ENCODE measurements at places on chromosomes 4 and X.

- DNase-seq = no peak
These were observed 87.7 kb downstream of the FHDC1 start for GRCh38 chr4:153023692-153024394.

GRCh38 chr4:19438233-19438632, 813.5 kb upstream of the SLIT2 start:
- no peak for DNase-seq

DNA sequence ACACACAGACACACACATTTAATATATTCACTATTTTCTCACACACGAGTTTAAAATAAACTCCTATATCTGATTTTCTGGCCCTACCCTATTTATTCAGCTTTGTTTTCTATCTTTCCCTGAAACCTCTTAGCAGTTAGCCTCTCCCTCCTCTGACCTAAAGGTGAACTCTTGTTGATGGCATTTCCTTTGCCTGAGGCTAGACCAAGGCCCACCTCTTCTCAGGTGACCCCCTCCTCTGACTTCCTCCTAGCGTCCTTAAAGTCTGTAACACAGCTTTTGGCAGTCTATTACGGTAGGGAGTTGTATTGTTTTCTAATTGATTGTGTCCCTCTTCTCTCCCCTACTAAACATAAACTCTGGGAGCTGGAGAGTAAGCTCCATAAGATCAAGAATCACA, 1.7 kb upstream of the SRPX2 start:
- DNase-seq = no peak

GRCh38 chr4:166673911-166674310, 560.4 kb downstream of the SPOCK3 start:
- no peak for DNase-seq

- DNase-seq = no peak
These were observed 143.5 kb downstream of the CHM start for GRCh38 chrX:85903692-85904471.

GRCh38 chr4:52883707-52884669, 21.9 kb downstream of the RASL11B start:
- no peak for DNase-seq

- no peak for DNase-seq
These were observed 31.5 kb downstream of the KLHL8 start for GRCh38 chr4:87188932-87189331.

DNA sequence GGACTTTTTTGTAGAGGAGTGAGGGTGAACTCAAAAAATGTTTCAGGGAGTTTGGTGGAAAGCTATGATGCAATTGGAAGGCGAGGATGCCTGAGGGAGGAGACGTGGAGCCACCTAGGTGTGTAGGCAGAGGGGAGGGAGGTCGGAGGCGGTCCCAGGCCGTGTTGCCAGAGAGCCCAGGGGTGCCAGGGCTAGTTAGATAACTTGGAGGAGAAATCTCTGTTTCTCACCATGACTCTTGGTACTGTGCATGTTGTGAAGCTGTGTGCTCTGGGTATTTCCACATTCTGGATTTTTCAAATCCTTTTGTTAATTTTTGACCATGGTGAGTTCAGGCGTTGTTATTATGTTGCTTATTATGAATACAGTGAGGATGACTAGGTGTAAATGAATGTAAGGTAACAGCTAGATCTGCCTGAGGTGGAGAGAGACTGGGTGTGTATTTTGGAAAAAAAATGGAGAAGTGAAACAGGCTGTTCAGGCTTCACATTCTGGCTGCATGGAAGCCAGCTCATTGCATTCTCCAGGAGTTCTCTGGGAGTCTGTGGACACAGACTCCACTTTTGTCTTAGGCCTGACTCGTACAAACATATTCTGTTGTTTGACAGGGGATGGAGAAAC, 4.5 kb downstream of the RAB9A start:
- DNase-seq = no peak

GRCh38 chr4:44679060-44679459, 840 bp downstream of the GUF1 start:
- DNase-seq = no peak

DNA sequence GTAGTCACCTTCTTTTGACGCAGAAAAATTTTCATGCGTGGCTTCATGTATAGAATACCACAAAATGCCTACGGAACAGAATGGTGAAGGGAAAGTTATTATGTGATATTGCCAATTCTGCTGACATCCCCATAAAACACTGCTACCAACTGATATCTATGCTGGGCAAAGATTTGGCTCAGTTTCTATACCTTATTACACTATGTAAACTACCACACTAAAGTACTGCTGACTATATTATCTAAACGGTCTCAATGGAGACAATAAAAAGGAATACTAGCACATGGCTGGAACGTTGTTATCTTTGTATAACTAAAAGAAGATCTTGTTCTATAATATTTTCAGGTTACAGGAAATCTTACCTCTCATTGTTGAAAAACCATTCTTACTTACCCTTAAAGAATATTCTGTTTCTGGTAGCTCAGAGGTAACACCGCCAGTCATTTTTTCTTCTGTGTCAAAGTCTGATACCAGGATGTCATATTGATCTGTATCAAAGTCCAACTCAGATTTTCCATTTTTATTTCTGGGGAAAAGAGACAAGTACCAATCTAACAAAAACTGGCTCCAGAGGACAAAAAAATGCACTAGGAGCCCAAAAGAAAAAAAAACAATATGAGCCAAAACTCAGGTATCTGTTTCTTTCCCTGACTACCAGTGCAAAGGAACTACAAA, 18.9 kb downstream of the MORC4 start:
- DNase-seq = no peak

- DNase-seq = no peak
These were observed 41.3 kb upstream of the VCX start for GRCh38 chrX:7801711-7802110.

GRCh38 chr4:158496030-158496741, 25.5 kb upstream of the RXFP1 start:
- DNase-seq = peak; percentile 1

- no peak for DNase-seq
These were observed 510.2 kb upstream of the LCORL start for GRCh38 chr4:18531731-18532130.

DNA sequence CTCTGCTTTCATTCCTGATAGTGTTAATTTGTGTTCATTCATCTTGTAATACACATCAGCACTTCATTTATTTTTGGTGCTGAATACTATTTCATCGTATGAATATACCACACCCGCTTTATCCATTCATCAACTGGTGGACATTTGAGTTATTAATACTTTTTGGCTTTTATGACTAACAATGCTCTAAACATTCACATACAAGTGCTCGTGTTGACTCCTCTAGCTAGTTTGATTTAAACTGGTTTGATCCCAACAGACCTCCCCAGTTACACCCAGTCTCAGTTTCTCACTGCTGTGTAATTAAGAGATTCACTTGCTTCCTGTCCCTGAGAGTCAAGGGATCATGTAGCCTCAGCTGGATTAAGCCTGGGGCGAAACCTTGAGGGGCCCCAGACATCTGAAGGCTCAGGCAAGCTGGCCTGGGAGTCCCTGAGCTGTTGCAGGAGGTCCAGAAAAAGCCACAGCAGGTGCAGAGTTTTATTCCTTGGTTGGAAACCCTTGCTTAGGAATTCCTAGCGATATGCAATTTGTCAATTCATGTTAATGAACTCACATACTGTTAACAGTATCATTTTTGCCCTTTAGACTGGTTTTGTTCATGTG, 52.8 kb upstream of the CLDN24 start:
- no peak for DNase-seq

- no peak for DNase-seq
These were observed 78.0 kb downstream of the ZFYVE28 start for GRCh38 chr4:2340272-2341061.

GRCh38 chr4:122045533-122045932, 93.7 kb upstream of the TRPC3 start:
- no peak for DNase-seq

DNA sequence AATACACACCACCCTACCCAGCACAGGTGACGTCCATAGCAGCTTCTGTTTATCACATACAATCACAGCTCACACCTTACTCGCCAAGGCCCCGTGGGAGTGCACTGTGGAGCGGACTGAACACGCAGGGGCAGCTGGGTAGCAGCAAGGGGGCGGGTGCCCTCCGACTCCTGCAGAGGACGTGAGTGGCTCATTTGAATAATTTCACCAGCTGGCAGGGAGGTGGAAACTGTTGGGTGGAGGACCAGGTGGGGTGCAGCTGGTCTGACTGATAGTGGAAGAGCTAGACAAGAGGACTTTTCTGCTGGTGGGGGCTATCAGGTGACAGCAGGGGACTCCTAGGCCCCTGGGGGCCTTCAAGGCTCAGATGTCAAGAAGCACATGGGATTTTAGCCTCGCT, 16.3 kb downstream of the MAN2B2 start:
- no peak for DNase-seq

DNA sequence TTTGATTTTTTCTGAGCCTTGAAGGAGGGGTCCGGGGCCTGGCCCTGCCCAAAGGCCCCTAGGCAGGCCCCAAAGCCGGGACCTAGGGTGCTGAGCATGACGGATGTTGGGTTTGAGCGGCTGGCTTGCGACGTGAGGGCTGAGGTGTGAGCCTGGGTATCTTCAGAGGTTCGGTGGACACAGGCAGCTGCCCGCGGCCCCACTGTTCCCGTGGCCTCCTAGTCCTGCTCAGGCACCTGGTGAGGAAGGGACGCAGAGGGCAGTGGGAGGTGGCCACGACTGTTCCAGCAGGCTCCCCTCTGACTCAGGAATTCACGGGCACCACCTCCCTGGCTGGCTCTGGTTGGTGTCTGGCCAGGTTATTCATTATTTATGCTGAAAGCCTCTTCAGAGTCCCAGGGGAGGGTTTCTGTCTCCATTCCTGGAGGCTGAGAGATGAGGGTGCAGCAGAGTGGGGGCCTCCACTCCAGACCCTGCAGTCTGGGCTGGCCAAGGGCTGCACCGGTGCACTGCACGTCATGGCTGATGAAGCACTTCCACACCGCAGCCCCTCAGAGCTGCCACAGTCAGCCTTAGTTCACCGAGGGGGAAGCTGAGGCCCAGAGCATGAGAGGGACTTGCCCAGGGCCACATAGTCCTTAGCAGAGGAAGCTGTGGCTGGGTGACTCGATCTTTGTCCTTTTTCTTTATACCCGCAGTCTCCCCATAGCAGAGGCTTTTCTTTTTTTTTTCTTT, 2.2 kb downstream of the MSANTD1 start:
- DNase-seq = no peak

- DNase-seq = no peak
These were observed 50.5 kb downstream of the F9 start for GRCh38 chrX:139581068-139581467.

DNA sequence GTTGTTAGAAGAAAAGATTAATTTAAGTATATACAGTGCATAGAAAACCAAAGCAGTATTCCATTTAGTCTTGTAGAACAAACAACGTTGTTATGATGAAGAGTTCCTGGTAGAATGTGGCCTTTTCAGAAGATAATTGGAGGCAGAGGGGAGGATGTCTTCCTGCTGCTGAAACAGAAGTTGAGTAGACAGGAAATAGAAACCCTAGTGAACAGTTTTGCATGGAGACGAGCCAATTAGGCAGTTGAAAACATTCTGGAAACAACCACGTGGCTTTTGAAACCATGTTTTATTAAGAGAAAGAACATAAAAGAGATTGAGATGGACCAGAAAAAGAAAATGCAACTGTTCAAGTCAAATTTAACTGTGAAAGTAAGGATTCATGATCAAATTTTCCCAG, 325.2 kb downstream of the CAMK2D start:
- no peak for DNase-seq

DNA sequence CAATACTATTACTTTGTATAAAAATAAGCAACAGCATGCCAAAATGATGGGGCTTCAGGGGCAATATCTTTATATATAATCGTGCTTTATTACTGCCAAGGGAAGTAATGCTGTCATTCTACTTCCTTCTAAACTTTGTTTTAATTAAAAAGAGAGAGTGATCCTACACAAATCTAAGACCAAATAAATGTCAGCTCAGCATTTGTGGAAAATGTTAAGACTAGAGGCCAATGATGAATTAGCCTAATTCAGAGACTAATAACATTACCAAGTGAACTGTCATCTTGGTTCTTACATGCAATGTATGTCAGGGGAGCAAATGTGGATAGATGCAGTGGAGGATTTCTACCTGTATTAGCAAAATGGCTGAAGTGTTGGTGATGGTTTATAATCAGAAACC, 166.4 kb upstream of the PTCHD1 start:
- no peak for DNase-seq

DNA sequence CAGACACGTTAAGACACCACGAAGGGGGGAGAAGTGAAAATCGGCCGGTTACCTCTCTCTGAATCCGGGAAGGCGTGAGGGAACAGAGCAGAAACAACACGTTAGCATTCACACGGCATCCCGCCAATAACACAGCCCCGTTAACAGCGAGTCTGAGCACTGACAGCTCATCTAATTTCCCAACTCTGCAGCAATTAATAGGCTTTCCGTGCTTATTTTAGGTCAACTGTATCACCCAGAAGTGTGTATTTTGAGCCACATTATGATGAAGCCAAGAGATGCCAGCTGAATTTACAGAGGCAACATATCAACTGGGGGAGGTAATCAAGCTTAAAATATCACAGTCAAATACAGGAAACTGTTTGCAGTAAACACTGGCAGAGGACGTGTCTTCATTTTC, 92.6 kb downstream of the NSUN7 start:
- no peak for DNase-seq

GRCh38 chr4:114768501-114768900, 169.9 kb downstream of the UGT8 start:
- no peak for DNase-seq

DNA sequence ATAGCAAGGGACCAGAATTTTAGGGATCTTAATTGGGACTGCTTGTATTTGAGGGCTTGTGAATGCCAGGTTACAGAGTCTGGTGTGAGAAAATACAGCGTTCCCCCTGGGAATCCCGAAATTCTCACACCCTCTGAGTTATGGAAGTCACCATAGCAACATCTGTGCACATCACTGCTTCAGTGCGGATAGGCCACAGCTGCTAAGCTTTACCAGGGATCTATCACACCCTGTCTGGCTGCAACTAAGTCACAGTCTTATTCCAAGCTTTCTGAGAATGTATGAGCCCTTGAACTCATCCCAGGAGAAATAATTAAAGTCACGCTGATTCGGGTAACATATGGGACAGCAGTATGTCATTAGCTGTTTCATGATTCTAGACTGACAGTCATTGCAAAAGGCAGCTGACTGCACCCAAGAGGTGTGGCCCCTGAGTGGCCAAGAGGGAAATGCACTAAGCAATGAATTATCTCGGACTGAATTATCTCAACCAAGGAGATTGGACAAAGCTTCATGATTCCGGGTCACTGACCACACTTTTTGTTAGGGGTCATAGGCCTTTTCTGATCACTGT, 46.7 kb upstream of the BTC start:
- DNase-seq = no peak

DNA sequence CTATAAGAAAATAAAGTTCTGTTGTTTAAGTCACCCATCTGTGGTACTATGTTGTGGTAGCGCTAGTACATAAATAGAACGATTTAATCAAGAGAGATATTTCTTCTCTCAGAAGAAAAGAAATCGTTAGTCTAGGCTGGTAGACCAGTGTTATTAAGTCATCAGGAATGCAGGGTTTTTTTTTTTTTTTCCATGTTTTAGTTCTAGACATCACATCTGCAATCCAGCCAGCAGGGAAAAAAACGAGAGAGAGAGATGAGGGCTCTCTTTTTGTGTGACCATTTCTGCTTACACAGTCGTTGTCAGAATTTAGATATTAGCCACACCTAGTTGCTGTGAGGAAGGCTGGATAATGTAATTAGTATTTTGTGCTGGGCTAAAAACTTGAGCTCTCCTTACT, 417.4 kb downstream of the TMA16 start:
- no peak for DNase-seq
